Hematopoietic multipotent progenitor cell treated with erythropoietin and hydrocortisone succinate and interleukin-3 and kit ligand, for 8 days (in vitro differentiated cells): ENCODE measurements at places on chromosomes 6 and 20.

- no peak for DNase-seq
These were observed 83.7 kb downstream of the MKKS start for GRCh38 chr20:10350188-10350842.

DNA sequence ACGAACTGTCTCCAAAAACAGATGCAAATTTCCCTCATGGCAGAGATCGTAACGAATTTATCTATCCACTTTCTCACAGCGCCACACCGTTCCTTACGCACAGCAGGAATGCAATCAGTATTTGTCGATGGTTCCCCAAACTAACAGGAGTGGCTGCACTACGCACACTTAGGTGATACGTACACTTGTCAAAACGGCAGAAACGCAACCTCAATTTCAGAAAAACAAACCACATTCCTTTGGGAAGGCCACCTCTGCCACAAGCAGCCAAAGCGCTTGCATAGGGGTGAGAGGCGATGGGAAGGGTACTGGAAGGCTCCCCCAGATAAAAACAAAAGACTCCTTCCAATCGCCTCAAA is 638 bp downstream of the MDN1 start:
- DNase-seq: peak; percentile 70

- DNase-seq: peak; percentile 78
These were observed 45.2 kb downstream of the RANBP9 start for GRCh38 chr6:13666194-13667105.

GRCh38 chr6:136593748-136594490 is 43.7 kb upstream of the MAP7 start:
- DNase-seq: peak; percentile 69

DNA sequence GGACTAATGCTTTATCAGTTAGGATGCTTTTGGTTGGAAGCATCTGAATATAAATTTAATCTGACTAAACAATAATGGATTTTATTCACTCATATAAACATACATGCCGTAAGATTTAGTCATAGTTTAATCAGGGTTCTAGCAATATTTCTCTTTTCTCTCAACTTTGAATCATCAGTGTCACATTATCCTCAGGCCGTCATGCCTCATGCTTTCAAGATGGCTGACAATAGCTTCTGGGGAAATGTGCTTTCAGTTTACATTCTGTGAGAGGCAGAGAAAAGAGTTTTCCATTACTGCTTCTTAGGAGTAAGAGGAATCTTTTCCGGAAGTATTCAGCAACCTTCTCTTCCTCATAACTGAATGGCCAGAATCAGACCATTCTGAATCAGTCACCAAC is 162.2 kb downstream of the GJA1 start:
- no peak for DNase-seq

DNA sequence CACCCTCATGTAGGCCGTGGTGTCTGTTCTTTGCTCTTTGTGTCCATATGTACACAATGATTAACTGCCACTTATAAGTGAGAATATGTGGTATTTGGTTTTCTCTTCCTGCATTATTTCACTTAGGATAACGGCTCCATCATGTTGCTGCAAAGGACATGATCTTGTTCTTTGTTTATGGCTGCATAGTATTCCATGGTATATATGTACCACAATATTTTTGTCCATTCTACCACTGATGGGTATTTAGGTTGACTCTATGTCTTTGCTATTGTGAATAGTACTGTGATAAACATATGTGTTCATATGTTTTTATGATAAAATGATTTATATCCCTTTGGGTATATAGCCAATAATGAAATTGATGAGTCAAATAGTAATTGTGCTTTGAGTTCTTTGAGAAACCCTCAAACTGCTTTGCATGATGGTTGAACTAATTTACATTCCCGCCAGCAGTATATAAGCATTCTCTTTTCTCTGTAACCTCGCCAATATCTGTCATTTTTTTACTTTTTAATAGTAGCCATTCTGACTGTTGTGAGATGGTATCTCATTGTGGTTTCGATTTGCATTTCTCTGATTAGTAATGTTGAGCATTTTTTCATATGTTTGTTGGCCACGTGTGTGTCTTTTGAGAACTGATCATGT is 174.4 kb upstream of the NT5E start:
- DNase-seq: no peak

DNA sequence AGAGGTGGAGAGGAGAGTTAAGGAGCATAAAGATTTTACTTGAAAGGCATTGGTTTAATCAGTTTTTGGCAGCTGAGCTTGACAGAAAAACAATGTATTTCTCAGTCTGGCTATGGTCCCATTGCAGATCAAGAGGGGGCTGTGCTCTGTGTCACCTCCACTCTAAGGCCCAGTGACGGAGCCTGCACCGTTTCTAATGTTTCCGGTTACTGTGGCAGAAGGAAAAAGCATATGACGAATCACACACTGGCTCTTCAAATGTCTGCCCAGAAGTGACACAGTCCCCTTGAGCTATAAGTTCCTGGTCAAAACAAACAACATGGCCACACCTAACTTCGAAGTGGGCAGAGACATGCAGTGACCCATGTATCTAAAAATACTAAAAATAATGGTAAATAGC is 372.0 kb downstream of the PLCB1 start:
- no peak for DNase-seq

DNA sequence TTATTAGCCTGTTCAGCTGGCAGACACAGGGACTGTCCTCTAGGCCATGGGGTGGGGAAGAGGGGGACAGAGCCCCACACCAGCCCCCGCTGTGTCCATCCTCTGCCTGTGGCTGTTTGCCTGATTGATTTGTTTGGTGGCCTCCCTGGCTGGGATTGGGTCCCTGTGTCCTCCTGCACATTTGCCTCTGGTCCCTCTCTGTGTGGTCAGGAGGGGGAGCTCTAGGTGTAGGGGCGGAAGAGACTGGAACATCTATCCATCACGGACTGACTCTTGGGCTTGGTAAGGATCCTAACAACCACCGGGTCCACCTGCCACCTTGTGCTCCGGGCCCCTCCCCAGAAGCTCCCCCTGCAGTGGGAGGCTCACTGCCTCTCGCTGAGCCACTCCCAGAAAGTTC is 38.4 kb upstream of the CCDC167 start:
- DNase-seq: peak; percentile 13

DNA sequence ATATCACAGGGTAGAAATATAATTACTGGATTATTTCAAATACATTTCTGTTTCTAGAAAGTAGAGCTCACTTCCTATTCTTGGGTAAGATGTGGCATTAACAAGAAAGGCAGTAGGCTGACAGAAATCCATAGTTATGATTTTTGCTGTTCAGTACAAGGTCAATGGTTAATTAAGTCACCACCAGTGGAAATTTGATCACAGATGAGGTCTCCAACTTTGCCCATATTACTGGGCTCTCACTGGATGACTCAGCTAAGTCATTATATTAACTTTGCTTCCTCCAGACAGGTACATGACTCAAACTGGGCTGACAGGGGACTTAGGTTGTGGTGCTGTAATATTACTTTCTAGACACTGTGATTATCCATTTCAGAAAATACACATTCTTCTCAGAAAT is 212.4 kb downstream of the GRIK2 start:
- no peak for DNase-seq

- DNase-seq: no peak
These were observed 2.8 kb upstream of the COX7A2 start for GRCh38 chr6:75246386-75246785.

GRCh38 chr20:58173930-58174707 is 54.3 kb downstream of the ANKRD60 start:
- DNase-seq: no peak

- no peak for DNase-seq
These were observed 912 bp downstream of the IL17F start for GRCh38 chr6:52243282-52243893.

GRCh38 chr20:52150440-52151258 is 40.9 kb downstream of the ZFP64 start:
- peak; percentile 55 for DNase-seq

DNA sequence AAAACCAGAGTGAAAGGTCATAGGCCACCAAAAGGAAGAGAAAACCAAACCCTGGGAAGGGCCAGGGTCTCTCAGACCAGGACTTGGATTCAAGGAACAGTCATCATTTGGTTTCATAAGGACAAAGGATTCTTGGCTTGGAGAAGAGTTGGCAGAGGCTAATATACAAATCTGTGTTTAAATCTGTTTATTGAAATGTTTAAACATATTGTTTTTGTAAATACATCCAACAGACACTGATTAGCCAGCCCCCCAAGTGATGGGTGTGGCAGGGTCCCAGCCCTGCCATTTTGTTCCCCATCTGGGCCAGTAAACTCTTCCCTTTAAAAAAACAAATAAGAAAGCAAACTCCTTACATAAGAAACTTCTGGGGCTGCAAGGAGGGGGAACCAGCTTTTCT is 6.1 kb upstream of the ZNF831 start:
- no peak for DNase-seq

GRCh38 chr6:50837589-50838445 is 19.1 kb downstream of the TFAP2B start:
- DNase-seq: no peak

- no peak for DNase-seq
These were observed 114.8 kb downstream of the FOXO3 start for GRCh38 chr6:108675226-108676200.

- no peak for DNase-seq
These were observed 346.3 kb upstream of the SULF2 start for GRCh38 chr20:48131581-48131980.

- peak; percentile 51 for DNase-seq
These were observed 951 bp downstream of the FOXP4 start for GRCh38 chr6:41546866-41547798.

- no peak for DNase-seq
These were observed 3.3 kb upstream of the PXDC1 start for GRCh38 chr6:3754776-3755175.

DNA sequence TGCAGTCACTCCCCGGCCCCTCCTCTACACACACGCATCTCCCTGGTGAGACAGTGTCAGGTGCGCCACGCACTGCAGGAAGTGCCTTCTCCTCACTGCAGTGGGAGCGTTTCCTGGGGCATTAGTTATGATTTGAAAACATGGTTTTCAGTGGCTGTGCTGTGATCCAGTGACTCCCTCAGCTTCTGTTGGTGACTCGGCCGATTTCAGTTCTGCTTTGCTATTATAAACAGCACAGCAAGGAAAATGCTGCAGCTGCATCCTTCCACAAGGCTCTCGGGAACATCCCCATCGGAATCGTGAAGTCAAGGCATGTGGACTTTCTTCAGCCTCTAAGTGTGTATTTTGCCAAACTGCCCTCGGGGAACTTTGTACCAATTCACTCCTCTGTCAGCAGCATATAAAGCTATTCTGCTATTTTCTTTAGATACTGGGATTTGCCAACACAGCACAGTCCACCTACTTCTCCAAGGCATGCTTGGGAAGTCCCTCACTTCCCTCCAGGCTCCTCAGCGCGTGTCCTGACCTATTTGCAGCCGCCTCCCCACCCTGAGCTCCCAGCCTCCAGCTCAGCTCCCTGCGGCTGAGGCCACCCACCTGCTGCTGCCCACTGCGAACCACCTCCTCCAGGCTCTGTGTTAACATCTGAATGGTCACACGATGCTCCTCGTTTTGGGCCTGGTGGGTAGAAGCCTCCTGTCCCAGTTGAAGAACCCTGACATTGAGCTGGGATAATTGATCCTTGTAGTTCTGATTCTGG is 54.5 kb downstream of the GINS1 start:
- no peak for DNase-seq

DNA sequence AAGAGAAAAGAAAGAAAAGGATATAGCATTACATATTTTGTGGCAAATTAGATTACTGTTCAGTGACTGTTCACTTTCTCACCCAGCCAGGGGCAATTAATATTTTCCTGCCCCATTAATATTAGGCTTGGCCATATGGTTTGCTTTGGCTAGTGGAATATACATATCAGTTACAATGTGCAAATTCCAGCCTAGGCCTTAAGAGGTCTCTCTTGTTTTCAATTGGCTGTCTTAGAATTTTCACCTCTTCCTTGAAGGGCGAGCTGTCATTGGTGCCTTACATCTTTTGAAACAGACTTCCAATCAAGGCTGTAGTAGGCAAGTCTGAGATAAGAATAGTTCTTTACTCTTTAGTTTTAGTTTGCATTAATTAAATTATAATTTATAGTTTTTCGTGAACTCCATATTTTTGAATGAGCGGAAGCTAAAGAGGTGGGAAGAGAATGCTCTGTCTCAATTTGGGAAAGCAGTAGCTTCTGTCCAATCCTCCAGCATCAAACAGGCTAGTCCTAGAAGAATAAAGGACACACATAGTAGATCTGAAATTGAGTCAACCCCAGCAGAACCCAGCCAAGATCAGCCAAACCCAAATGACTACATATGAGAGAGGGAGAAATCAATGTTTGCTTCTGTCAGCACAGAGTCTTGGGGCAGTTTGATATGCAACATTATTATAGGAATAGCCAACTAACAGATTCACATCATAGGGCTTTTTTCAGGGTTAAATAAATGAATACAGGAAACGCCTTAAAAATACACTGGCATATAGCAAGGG is 6.3 kb upstream of the CSNK2A1 start:
- DNase-seq: peak; percentile 51

DNA sequence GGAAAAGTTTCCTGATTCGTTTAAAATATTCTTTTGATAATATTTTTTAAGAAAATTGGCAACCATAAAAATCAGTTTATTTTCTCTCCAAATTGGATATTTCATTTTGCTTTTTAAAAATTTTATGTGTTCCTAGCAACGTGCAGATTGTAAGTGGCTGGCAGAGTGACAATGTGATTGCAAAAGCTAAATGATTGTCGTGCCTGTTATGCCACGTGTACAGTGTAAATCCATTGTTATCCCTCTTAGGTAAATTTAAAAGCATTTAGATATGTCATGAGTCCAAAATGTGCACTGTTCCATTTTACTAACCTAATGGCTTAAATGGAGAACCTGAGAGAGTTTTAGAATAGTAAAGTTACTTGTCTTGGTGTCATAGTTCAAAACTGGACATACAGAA is 94.4 kb upstream of the ADGRF4 start:
- no peak for DNase-seq

DNA sequence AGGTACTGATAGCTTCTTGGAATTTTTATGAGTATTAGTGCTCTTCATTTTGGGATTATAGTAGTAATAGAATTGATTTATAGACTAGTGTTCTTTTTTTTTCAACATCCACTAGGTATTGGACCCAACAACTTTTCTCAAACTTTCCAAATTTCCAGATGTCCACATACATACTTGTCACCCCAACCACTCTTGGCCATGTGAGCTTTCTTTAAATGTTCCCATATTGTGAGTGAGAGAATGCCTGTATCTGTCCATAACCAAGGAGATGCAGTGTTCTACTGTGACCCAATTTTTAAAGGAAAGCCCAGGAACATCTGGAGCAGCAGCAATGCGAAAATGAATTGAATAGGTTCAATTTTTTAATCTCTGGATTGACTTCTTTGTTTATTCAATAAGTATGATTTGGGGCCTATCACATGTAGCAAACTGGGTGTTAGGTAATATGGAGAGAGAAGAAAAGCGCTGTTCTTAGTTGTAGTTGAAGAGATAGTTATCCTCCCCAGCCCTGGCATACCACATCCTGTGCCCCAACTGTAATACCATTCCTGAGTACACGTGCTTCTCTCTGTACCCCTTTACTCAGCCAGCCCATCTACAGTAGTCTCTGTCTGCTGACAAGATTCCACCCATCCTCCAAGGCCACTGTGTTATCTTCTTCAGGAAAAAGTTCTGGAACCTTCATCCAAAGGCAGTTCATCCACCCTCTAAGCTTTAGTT is 116.8 kb upstream of the SUPT3H start:
- DNase-seq: peak; percentile 28
